ENCODE measurements at places on chromosomes 1 and 21. TPM values are rescaled to one million over a fixed set of nuclear protein-coding genes. Genes with fewer than 3 reads are reported as not detected.

CFHR2 gene
- total RNA-seq, result not detected

SPATA21 gene
- not detected for total RNA-seq

ELK4 gene
- 31.4 TPM for total RNA-seq

BGLAP gene
- not detected for total RNA-seq

TPTE gene
- not detected for total RNA-seq

HSF2BP gene
- total RNA-seq, result not detected

WNT9A gene
- 5.1 TPM for total RNA-seq

SYNC gene
- 28.6 TPM for total RNA-seq

VSIG8 gene
- total RNA-seq, result not detected

UMODL1 gene
- total RNA-seq, result not detected

FCRLA gene
- not detected for total RNA-seq

UTP11 gene
- total RNA-seq, result 1.4 TPM
